Globus pallidus (tissue), 1 donor: ENCODE measurements at places on chromosomes 11 and 22.
A peak's percentile ranks its signal among the peaks of the same experiment; 100 is the strongest.

- no peak for DNase-seq
These were observed 94.8 kb downstream of the PICALM start for GRCh38 chr11:85974122-85974521.

GRCh38 chr11:7449211-7449840, 36.0 kb upstream of the OLFML1 start:
- no peak for DNase-seq

DNA sequence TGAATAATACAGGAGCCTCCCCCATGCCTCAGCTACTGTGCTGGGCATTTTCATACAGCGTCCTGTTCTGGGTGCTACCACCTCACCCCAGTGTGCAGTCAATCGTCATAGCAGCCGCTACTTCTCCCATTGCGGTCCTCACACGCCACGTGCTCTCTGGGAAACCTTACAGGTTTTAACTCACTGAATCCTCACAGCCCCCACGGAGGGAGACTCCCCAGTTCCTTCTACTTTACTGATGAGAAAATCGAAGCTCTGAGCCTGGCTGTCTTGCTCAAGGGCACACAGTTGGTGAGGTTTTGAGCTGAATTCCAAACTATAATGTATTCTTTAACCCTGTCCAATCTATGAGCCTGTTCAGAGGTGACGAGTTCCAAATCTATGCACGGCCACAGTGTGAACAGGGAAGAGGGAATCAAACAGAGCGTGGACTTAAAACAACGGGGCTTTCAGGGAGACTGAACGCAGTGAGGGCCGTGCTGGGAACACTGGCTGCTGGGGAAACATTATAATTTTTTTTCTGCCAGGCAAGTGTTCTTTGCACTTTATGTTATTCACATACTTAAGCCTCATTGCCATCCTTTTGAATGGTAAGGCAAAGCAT, 421.5 kb downstream of the BRD1 start:
- no peak for DNase-seq

DNA sequence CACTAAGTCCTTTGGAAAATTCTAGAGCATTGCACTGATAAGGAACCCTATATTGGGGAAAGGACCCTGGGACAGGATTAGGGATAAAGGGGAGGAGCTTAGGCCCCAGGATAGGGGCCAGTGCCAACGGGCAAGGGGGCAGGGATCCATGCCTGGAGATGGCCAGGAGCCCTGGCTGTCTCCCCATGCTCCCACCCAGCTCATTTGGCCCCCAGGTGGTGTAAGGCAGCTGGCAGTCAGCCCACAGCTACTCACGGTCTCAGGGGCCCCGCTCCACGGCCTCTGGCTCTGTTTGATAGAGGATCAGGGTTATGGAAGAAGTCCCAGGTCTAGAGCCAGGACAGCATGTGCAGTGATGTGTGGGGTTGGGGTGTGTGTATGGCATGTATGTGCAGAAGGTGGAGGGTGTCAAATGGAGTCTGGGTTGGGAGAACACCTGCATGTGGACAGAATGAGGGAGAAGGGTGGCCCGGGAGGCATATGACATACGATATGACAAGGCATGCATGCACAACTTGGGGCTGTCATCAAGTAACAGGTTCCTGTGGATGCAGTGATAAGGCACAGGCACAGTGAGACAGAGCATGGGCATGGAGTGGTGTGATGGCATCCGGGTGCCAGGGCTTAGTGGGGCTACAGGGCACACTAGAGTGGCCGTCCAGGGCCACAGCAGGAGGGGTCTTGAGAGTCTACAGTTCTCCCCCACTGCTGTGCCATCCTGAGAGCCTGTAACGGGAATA, 18.4 kb upstream of the PDE2A start:
- DNase-seq: no peak

- DNase-seq: no peak
These were observed 21.4 kb downstream of the PATL1 start for GRCh38 chr11:59647245-59647980.

DNA sequence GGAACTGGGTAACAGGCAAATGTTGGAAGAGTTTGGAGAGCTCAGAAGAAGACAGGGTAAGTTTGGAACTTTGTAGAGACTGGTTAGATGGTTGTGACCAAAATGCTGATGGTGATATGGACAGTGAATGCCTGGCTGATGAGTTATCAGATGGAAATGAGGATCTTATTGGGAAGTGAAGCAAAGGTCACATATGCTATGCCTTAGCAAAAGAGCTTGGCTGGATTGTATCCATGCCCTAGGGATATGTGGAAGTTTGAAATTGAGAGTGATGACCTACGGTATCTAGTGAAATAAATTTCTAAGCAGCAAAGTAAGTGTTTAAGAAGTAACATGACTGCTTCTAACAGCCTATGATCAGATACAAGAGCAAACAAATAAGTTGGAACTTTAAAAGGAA, 17.8 kb downstream of the BBOX1 start:
- no peak for DNase-seq

DNA sequence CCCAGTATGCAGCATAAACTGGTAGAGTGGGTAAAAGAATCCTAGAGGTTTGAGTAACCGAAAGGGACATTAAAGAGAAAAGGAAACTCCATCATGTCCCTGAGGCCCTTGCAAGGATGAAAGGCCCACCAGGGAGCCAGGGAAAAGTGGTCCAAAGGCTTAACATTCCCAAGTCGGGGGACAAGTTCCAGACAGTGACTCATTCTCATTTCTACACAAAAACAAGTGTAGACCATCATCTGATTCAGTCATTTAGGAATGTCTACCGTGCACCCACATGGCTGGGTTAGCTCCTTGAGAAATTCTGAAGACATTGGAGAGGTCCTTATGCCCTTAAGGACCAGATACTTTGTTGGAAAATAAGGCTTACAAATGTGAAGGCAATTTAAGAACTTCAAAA, 4.8 kb upstream of the NOX4 start:
- no peak for DNase-seq

DNA sequence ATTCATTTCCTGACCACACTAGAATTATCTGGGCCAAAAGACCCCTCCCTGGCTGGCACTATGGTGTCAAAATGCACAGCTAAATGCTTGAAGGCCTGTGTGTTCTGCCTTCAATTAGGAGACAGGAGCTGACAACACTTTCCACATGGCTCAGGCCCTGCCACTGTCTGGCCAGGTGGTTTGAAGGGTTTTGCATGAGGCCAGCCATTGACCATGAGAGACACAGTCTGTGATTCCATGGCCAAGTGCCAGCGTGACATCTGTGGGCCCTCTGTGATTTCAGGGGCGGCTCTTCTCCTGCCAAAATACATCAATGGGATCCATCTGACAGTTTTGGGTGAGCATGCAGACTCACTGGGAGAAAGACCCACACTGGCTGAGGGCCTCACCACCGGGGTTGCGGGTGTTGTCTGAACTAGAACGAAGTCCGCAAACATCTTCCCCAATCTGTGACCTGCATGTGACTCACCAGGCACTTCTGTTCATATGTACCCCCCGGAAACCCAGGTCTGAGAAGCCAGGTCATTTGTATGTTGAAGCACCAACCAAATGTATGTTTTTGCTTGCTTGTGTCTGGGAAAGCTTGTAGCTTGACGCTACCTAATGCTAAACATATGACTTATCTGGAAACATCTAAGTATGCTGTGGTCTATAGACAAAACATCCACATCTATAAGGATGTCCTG, 20.7 kb upstream of the NAV2 start:
- no peak for DNase-seq

DNA sequence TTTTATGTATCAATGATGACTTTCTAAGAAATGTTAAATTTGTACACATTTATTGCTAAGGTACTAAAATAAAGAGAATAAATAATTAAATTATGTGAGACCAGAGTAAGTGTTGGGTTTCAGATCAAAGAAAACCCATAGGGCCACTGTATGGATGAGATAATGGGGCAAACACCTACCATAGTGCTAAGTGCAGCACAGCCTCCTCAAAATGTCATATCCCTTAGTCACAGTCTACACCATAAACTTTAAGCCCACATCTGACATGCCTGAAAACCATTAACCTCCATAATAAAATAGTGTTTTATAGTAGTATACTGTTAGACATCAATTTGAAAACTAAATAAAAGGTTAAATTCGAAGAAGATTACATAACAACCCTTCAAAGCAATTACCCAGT, 37.5 kb downstream of the SESN3 start:
- no peak for DNase-seq

- DNase-seq: no peak
These were observed 32.2 kb upstream of the CARS1 start for GRCh38 chr11:3089236-3090061.

DNA sequence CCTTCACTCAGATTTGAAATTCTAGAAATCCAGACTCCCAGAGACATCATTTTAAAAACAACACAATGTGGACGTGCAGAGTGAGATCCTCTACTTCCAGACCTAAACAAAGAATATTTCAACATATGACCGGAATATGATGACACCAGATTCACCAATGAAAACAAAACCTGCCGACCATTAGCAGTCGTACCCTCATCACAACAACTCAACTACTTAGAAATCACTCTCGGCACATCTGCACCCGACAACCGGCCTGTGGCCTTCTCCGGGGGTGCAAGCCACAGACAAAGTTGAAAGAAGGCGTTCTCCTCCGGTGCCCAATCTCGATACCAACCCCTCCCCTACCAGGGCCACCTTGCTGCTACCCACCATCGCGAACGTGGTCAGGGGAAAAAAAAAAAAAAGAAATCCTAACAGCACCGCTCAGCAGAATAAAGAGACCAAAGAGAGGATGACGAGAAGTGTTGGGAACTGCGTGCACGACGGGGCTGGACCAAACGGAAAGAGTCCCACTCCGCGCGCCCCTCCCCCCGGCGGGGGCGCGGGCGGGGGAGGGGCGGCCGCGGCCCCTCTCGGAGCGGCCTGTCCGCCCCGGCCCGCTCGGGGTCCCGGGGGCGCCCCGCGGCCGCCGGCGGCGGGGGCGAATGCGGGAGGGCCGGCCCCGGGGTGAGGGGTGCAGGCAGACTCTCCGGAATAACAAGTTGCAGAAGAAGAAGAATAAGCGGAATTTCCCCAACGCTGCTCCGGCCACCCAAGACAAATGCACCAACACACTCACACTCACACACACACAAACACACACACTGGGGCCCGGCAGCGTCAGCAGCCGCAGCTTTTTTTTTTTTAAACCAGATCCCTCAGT, 1.7 kb downstream of the PHF21A start:
- DNase-seq: peak; percentile 69

- no peak for DNase-seq
These were observed 4.5 kb downstream of the FAM83F start for GRCh38 chr22:39999144-39999757.

DNA sequence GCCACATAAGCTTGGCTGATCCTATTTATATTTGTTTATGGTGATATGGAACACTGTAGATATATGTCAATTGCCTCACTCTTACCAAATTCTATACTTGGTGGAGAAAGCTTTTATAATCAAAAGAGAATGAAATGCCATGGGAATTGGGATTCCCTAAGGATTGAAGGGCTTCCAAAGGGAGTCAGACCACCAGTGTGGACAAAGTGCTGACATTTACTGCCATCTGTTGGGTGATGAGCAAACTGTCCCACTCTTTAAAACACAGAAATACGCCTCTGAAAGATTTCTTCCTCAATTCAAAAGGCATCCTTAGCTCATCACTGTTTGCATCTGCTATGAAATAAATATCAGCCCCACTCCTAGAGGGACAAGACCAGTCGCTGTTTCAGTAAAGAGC, 7.1 kb downstream of the SLC1A2 start:
- DNase-seq: no peak

- DNase-seq: no peak
These were observed 47.9 kb downstream of the PPP6R3 start for GRCh38 chr11:68508425-68508824.

DNA sequence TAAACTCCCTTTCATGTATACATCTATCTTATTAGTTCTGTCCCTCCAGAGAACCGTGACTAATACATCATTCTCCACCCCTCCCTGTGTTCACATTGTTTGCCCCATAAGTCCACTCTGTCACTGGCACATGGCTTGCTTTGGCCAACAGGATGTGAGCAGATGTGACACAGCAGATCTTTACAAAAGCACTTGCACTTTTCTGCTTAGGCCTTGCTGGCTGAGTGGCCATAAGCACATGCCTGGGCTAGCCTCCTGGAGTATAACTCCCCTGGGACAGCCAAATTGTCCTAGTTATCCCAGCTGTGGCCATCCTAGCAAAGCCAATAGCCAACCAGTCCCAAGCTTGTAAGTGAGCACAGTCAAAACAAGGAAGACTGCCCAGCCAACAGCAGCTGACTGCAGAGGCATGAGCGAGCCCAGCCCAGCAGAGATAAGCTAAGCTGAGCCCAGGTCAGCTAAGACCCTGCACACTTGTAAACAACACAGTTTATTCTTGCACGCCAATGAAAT, 9.7 kb upstream of the RCN1 start:
- DNase-seq: no peak

- DNase-seq: no peak
These were observed 27.5 kb upstream of the SCARF2 start for GRCh38 chr22:20464912-20465758.

DNA sequence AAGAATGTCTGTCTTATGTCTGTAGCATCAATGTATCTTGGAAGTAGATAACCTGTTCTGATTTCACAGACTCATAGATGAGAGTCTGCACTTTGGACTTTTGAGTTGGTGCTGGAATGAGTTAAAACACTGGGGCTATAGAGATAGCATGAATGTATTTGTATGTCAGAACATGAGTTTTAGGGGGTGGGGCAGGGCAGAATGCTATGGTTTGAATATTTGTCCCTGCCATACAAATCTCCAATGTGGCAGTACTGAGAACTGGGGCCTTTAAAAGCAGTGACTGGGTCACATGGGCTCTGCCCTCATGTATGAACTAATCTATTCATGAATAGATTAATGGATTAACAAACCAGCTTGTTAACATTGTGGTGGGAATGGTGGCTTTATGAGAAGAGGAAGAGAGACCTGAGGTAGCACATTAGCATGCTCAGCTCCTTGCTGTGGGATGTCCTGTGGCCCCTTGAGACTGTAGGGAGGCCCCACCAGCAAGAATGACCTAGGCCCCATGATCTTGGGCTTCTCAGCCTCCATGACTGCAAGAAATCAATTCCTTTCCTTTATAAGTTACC, 15.5 kb upstream of the OR52K1 start:
- DNase-seq: no peak

GRCh38 chr22:32765132-32765618, 36.3 kb upstream of the TIMP3 start:
- DNase-seq: no peak

DNA sequence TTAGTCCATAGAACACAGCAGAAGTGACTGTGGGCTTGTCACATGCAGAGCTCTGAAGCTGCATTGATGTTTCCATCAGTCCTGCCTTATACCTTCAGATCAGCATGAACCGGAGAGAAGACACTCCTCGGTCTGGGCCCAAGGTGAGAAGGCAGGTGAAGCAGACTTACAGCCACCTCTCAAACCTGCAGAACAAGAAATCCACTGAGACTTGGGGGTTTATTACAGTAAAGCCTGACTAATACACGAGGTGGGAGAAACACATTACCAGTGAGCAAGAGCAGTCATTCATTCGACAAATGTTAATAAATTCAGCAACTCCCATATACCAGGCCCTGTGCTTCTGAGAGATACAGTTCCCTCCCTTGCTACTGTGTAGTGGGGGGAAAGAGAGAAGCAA, 279.0 kb downstream of the DDX10 start:
- DNase-seq: no peak

- no peak for DNase-seq
These were observed 208.6 kb downstream of the KIRREL3 start for GRCh38 chr11:126791991-126792390.

- DNase-seq: no peak
These were observed 49.5 kb downstream of the ZNF280B start for GRCh38 chr22:22458896-22459588.

GRCh38 chr22:36659762-36660509, 43.6 kb downstream of the CACNG2 start:
- peak; percentile 92 for DNase-seq

- no peak for DNase-seq
These were observed 7.1 kb downstream of the SAA4 start for GRCh38 chr11:18229501-18229900.
